CD4-positive, alpha-beta memory T cell (primary cell): ENCODE measurements at places on chromosomes 4 and X. TPM values are rescaled to one million over a fixed set of nuclear protein-coding genes. Genes with fewer than 3 reads are reported as not detected.

The FAM53A gene
- total RNA-seq, result 2.2 TPM

The PLAC8 gene
- total RNA-seq, result 148 TPM

The ARHGAP36 gene
- total RNA-seq, result not detected

The OTC gene
- total RNA-seq, result not detected

The ZCCHC18 gene
- total RNA-seq, result 9.5 TPM

The OPN1LW gene
- total RNA-seq, result not detected

The UGT2B7 gene
- not detected for total RNA-seq

The RIBC1 gene
- total RNA-seq, result 1.7 TPM

The ASB12 gene
- not detected for total RNA-seq

DNA sequence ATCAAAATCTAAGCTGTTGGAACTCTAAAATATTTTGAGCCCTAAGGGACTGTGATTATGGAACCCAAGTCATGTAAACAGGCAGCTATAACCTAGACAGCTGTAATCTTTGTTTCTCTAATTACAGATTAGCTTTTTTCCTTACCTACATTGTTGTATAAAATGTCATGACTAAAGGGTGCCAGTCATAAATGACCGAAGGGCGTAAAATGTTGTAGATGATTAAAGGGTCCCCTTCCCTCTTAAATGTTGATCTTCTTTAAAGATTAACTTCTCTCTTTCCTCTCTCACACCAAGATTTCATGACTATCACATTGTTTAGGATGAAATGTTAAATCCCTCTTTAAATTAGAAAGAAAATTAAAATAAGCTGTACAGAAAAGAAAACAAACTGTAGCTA, 659.4 kb upstream of the NR3C2 start:
- H3K27ac ChIP-seq, result no peak overlapping the region
- no peaks in the 10 kb centered on the region for H3K4me1 ChIP-seq
- no peaks in the 10 kb centered on the region for H3K36me3 ChIP-seq
- no peaks in the 10 kb centered on the region for H3K27me3 ChIP-seq

DNA sequence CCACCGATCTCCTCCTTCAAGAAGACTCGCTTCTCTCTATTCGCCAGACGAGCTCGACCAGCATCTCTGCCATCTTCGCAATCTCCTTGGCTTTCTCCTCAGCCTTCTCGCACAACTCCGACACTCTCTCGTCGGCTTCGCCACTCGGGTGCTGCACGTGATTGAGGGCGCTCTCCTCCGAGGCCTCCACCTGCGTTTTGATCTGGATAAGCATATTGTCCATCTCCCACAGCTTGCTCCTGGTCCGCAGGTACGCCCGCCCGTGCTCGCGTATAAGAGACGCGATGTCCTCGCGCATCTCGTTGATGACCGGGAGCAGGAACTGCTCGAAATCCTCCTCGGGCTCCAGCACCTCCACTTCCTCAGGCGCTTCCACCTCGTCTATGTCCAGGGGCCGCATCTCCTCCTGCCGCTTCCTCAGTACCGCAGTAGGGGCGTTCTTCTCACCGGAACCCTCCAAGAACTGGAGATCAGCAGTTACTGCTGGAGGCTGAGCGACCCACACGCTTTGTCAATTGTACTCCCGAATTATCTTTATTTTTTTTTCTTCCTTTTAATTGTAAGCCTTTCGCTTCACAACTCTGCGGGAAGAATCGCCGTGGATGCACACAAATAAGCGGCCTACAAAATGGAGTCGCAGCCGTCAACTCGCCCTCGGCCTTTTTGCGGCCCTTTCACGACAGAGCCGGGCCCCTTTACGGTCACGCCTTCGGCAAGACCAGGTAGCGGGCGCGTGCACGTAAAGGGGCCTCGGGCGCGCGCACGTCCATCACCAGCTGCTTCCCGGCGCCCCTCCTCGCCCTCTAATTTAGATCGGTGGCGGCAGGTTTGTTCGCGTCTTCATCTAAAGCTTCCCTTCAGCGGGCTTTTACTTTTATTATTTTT, at the start of gene MRFAP1L1:
MRFAP1L1 (minus strand) TSS at position 636 of the 885 bp plus-strand sequence; CDS start at position 400, 236 bp downstream.
- peak within 1 kb of the TSS; percentile 74 for H3K4me3 ChIP-seq
- peaks cover 10% of the 10 kb centered on the region for H3K36me3 ChIP-seq
- peaks cover 51% of the 10 kb centered on the region for H3K4me1 ChIP-seq
- no peaks in the 10 kb centered on the region for H3K27me3 ChIP-seq
- peak; percentile 97 for DNase-seq
- peak within 1 kb of the TSS; percentile 95 for H3K27ac ChIP-seq

GRCh38 chrX:39805022-39805421, 292.7 kb downstream of the BCOR start:
- H3K27ac ChIP-seq, result no peak overlapping the region
- no peak overlapping the region for H3K4me3 ChIP-seq
- no peaks in the 10 kb centered on the region for H3K27me3 ChIP-seq
- no peak for DNase-seq
- no peaks in the 10 kb centered on the region for H3K4me1 ChIP-seq

DNA sequence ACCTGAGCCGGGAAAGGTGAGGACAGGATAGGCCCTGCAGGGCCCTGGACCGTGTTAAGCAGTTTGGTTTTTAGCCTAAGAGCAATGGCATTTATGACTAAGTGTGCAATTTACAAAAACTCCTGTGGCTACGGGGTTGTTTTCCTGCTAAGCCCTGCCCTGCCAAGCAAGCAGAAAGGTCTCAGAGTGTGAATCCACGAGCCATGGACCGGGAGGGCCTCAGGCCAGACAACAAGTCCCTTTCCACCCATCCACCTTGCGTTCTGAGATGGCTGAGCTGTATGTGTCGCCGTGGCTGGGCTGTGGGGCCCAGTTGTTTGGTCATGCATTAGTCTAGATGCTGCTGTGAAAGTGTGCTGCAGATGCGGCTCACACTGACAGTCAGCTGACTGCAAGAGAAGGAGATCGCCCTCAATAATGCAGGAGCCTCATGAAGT, 33.9 kb upstream of the AFAP1 start:
- no peak overlapping the region for H3K4me3 ChIP-seq
- H3K27ac ChIP-seq, result no peak overlapping the region
- DNase-seq, result no peak
- H3K4me1 ChIP-seq, result peaks cover 48% of the 10 kb centered on the region

- no peak overlapping the region for H3K27ac ChIP-seq
- no peak for DNase-seq
- H3K4me3 ChIP-seq, result no peak overlapping the region
- no peaks in the 10 kb centered on the region for H3K27me3 ChIP-seq
- H3K36me3 ChIP-seq, result no peaks in the 10 kb centered on the region
Observed at GRCh38 chrX:132090403-132091159, 37.2 kb downstream of the FRMD7 start.

DNA sequence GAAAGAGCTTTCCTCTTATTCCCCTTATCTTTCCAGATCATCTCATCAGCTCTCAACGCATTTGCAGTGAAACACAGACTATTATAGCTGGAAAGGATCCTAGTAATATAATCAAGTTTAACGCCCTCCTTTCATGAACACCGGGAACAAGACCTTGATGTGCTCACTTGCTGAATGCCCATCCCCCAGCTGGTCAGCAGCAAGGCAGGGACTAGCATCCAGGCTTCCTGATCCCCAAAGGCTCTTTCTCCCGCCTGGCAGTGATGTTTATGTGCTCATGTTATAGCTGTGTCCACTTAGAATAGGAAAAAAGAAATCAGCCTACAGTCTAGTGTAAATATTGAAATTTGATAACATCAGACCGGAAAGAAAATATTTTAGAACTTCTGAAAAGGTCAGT, 24.6 kb downstream of the GPC4 start:
- H3K4me3 ChIP-seq, result no peak overlapping the region
- no peak overlapping the region for H3K27ac ChIP-seq
- no peak for DNase-seq
- no peaks in the 10 kb centered on the region for H3K27me3 ChIP-seq

DNA sequence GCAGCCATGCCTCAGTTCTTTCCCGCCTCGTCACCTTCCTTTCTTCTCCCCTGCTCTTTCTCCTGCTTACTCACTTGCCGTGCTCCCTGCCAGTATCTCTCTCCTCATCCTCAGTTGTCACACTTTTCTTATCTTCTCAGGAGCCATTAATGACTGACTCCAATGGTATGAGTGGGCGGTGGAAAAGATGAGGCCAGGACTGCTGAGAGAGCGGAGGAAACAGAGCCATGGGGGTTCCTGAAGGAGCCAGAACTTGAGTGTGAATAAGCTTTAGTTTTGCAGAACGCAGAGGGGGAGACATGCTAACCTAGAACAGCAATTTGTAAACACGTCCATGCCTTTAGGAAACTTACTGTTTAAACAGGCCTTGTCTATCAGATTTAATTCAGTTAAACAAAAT, 126.5 kb downstream of the CHIC2 start:
- no peaks in the 10 kb centered on the region for H3K36me3 ChIP-seq
- DNase-seq, result no peak
- H3K4me1 ChIP-seq, result no peaks in the 10 kb centered on the region
- H3K27me3 ChIP-seq, result no peaks in the 10 kb centered on the region
- no peak overlapping the region for H3K4me3 ChIP-seq
- no peak overlapping the region for H3K27ac ChIP-seq

- no peak overlapping the region for H3K27ac ChIP-seq
- no peaks in the 10 kb centered on the region for H3K27me3 ChIP-seq
- no peak overlapping the region for H3K4me3 ChIP-seq
- H3K36me3 ChIP-seq, result no peaks in the 10 kb centered on the region
- DNase-seq, result no peak
- H3K4me1 ChIP-seq, result no peaks in the 10 kb centered on the region
Observed at GRCh38 chr4:111632641-111633151, 512.6 kb upstream of the FAM241A start.

- no peak overlapping the region for H3K27ac ChIP-seq
- no peaks in the 10 kb centered on the region for H3K4me1 ChIP-seq
Observed at GRCh38 chr4:7739918-7740865, 199.5 kb downstream of the AFAP1 start.

GRCh38 chr4:3412257-3413020, 29.3 kb upstream of the HGFAC start:
- no peak for DNase-seq
- H3K4me3 ChIP-seq, result no peak overlapping the region
- H3K27ac ChIP-seq, result no peak overlapping the region
- no peaks in the 10 kb centered on the region for H3K36me3 ChIP-seq
- no peaks in the 10 kb centered on the region for H3K27me3 ChIP-seq

DNA sequence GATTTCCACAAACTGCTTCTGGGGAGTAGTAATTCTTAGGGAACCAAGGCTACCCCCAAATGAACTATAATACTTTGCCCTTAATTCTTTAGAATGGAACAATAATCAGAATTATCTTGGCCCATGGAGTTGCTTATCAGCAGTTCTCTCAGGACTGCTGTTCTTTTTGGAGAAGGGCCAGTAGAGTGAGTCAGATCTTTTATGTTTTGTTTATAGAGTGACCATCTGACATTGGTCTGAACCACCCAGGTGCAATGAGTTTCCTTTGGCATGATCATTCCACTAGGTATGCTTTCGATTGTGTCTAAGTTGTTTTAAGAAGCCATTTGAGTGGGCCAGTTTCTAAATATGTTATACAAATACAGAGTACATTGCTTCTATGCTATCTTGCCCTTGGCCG, 31.8 kb downstream of the PRRG1 start:
- no peaks in the 10 kb centered on the region for H3K27me3 ChIP-seq
- H3K4me3 ChIP-seq, result no peak overlapping the region
- H3K4me1 ChIP-seq, result no peaks in the 10 kb centered on the region
- no peaks in the 10 kb centered on the region for H3K36me3 ChIP-seq
- no peak overlapping the region for H3K27ac ChIP-seq

DNA sequence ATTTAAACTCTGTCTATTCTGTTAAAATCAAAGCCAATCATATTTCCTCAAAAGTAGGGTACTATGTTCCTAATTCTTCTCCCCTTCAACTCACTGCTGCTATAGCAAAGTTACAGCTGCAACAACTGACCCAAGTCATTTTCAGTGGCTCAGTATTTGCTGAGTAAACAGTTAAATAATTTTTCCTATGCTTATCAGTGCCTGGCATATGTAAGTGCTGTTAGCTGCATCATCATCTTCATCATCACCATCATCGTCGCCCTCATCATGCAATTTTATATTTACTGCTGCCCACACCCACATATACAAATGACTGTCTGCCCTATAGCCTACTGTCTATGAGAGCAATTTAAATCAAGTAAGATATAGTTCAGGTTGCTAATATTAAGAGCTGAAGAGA, 21.9 kb downstream of the COQ2 start:
- peaks cover 10% of the 10 kb centered on the region for H3K4me1 ChIP-seq
- H3K27ac ChIP-seq, result no peak overlapping the region
- H3K36me3 ChIP-seq, result no peaks in the 10 kb centered on the region
- no peak for DNase-seq
- no peak overlapping the region for H3K4me3 ChIP-seq
- H3K27me3 ChIP-seq, result no peaks in the 10 kb centered on the region

DNA sequence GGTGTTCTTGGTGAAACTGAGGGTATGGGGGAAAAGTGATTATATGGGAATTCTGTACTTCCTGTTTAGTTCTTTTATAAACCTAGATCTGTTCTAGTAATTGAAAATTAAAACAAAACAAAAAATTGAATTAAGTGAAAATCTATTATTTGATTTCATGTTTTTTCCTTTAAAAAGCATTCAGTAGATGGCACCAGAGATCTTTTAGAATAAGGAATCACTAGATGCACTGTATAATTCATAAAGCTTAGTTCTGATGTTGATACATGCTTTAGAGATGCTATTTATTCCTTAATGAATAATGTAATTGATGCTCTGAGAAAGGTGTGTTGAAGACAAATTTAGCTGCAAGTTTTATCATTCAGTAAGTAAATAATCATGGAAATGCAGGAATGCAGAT, 87.3 kb downstream of the LCORL start:
- H3K27ac ChIP-seq, result no peak overlapping the region
- no peak overlapping the region for H3K4me3 ChIP-seq
- H3K27me3 ChIP-seq, result no peaks in the 10 kb centered on the region
- no peak for DNase-seq
- no peaks in the 10 kb centered on the region for H3K36me3 ChIP-seq

GRCh38 chr4:143307531-143307930, 29.1 kb upstream of the GAB1 start:
- DNase-seq, result no peak
- no peak overlapping the region for H3K4me3 ChIP-seq
- no peaks in the 10 kb centered on the region for H3K4me1 ChIP-seq

GRCh38 chr4:93416344-93417128, 412.0 kb upstream of the ATOH1 start:
- no peak overlapping the region for H3K4me3 ChIP-seq
- H3K36me3 ChIP-seq, result no peaks in the 10 kb centered on the region
- no peak overlapping the region for H3K27ac ChIP-seq
- no peaks in the 10 kb centered on the region for H3K4me1 ChIP-seq
- no peaks in the 10 kb centered on the region for H3K27me3 ChIP-seq

GRCh38 chrX:131306601-131307000, 17.5 kb upstream of the IGSF1 start:
- no peak overlapping the region for H3K4me3 ChIP-seq
- no peaks in the 10 kb centered on the region for H3K27me3 ChIP-seq
- H3K36me3 ChIP-seq, result no peaks in the 10 kb centered on the region
- H3K27ac ChIP-seq, result no peak overlapping the region

GRCh38 chr4:54852054-54852453, 194.3 kb downstream of the KIT start:
- no peak overlapping the region for H3K27ac ChIP-seq
- H3K36me3 ChIP-seq, result no peaks in the 10 kb centered on the region
- no peaks in the 10 kb centered on the region for H3K4me1 ChIP-seq
- no peak overlapping the region for H3K4me3 ChIP-seq
- no peak for DNase-seq

- H3K27me3 ChIP-seq, result no peaks in the 10 kb centered on the region
- H3K4me1 ChIP-seq, result no peaks in the 10 kb centered on the region
- no peak overlapping the region for H3K4me3 ChIP-seq
- no peak for DNase-seq
Observed at GRCh38 chrX:38868941-38869401, 67.7 kb downstream of the MID1IP1 start.
